PC-9 (cell line): ENCODE measurements at places on chromosomes 1 and 21. TPM values are rescaled to one million over a fixed set of nuclear protein-coding genes. Genes with fewer than 3 reads are reported as not detected.
A peak's percentile ranks its signal among the peaks of the same experiment; 100 is the strongest.

DNA sequence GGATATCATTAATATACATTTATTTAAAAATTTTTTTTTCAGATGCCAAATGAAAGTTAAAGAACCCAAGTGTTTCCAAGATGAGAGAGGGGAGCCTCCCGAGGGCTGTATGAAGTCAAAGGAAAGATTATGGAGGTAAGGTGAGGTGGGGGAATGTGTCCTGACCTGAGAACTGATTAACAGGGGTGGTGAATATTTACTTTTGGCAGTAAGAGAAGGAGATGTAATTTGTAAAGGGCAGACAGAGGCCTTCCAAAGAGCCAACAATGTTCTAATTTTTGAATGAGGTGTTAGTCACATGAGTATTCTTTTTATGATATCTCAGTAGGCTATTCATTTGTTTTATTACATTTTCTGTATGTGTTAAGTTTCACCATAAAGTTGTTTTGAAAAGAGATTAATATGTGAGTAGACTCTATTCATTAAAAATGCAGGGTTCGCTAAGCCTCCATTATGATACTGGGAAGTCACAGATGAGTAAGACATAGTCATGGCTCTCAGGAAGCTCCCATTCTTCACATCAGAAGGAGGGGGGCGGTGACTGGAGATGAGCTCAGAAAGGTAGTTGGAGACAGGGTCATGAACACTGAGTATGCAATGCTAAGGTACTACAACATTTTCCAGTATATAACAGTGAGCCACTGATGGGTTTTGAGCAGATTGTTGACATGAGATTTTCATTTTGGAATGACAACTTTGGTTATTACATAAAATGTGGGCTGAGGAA, 62.4 kb upstream of the TNFSF18 start:
- no peak overlapping the region for H3K27ac ChIP-seq
- no peaks in the 10 kb centered on the region for H3K36me3 ChIP-seq
- DNase-seq: no peak
- H3K4me1 ChIP-seq: peaks cover 5% of the 10 kb centered on the region; the same call in 1 of the 2 replicates
- no peaks in the 10 kb centered on the region for H3K27me3 ChIP-seq

GRCh38 chr1:172356620-172357019, 63.9 kb upstream of the C1orf105 start:
- no peaks in the 10 kb centered on the region for H3K27me3 ChIP-seq
- no peak overlapping the region for H3K4me3 ChIP-seq
- peaks cover 73% of the 10 kb centered on the region for H3K4me1 ChIP-seq
- DNase-seq: no peak

DNA sequence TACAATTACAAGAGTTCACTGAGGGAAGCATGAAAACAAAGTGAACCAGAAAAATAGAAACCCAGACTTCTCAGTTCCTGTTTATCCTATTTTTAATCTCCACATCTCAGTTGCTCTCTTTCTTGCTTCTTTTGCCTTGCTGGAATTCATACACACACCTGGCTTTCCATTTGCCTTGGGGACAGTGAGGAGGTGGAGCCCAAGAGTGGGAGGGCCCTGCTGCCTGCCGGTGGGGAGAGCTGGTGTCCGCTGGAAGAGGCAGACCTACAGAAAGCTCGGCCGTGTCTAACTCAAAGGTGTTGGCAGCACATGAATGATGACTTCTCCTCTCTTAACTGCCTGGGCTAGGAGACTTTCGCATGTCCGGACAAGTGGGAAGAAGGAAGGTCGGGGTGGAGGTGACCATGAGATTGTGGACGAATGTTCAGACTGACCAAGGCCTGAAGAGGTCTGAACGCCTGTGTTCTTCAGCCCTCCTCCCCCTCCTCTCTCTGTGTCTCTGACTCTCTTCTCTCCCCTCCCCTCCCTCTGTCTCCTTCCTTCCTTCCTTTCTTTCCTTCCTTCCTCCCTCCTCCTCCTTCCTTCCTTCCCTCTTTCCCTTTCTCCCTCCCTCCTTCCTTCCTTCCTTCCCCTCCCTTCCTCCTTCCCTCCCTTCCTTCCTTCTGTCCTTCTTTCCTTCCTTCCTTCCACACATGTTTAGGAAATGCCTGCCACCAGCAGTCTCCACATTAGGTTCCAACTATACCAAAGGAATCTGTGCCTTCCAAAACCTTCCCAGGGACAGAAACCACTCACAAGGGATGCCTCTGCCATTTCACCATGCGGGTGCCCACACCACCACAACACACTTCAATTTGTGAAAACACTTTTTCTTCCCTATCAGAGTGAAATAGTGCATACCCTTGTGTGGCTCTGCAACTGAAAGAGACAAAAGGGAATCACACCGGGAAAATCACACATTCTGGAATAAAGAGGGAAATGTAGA, 157.3 kb upstream of the RUNX1 start:
- DNase-seq: peak; percentile 38
- no peak overlapping the region for H3K4me3 ChIP-seq
- H3K27me3 ChIP-seq: no peaks in the 10 kb centered on the region
- H3K4me1 ChIP-seq: peaks cover 6% of the 10 kb centered on the region; the same call in 1 of the 2 replicates

- H3K27me3 ChIP-seq: no peaks in the 10 kb centered on the region
- H3K4me1 ChIP-seq: peaks cover 5% of the 10 kb centered on the region
- H3K36me3 ChIP-seq: no peaks in the 10 kb centered on the region
- no peak overlapping the region for H3K27ac ChIP-seq
- DNase-seq: no peak
- no peak overlapping the region for H3K4me3 ChIP-seq
Measured at GRCh38 chr1:119653839-119654170, 5.7 kb upstream of the ZNF697 start.

- no peak overlapping the region for H3K4me3 ChIP-seq
- H3K27me3 ChIP-seq: no peaks in the 10 kb centered on the region
- peaks cover 21% of the 10 kb centered on the region for H3K4me1 ChIP-seq
- DNase-seq: no peak
Measured at GRCh38 chr1:55326496-55327243, 111.5 kb upstream of the USP24 start.

GRCh38 chr1:162080472-162081015, 11.1 kb downstream of the NOS1AP start:
- DNase-seq: no peak
- H3K4me1 ChIP-seq: peaks cover 57% of the 10 kb centered on the region
- H3K27me3 ChIP-seq: no peaks in the 10 kb centered on the region
- H3K27ac ChIP-seq: peak overlapping the region; percentile 64
- no peak overlapping the region for H3K4me3 ChIP-seq
- peaks cover 35% of the 10 kb centered on the region for H3K36me3 ChIP-seq

DNA sequence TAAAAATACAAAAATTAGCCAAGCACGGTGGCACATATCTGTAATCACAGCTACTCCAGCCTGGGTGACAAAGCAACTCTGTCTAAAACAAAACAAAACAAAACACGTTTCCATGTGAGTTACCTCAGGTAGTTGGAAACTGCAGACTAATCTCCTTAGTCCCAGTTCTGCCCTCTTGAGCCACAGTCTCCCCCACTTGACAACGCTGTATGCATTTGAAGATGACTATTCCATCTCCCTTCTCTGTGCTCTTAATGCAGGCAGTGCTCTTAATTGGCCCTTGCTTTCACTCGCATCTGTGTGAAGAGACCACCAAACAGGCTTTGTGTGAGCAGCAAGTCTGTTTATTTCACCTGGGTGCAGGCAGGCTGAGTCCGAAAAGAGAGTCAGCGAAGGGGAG, 19.6 kb upstream of the DHCR24 start:
- H3K4me1 ChIP-seq: peaks cover 20% of the 10 kb centered on the region
- H3K27ac ChIP-seq: no peak overlapping the region
- no peak for DNase-seq
- no peak overlapping the region for H3K4me3 ChIP-seq

DNA sequence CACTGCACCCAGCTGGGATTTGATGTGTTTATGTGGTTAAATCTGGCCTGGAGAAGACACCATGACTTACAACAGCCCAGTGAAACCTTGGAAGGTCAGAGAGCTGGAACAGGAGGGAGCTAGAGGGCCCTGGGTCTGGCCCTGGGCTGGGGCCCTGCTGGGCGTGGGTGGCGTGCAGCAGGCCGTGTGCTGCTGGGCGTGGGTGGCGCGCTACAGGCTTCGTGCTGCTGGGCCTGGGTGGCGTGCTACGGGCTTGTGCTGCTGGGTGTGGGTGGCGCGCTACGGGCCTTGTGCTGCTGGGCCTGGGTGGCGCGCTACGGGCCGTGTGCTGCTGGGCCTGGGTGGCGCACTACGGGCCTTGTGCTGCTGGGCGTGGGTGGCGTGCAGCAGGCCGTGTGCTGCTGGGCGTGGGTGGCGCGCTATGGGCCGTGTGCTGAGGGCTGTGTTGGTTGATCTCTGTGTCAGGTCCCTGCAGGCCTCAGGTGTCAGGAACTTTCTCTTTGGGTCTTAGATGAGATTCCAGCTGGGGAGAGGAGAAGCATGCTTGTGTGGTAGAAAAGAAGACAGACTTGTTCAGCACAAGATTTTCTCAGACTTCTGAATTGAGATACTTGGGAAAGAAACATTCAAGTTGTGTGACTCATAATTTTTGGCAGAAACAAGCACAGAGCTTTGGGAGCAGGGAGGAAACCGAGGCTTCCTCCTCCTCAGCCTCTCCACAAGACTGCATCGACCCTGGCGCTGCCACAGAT, 66.0 kb downstream of the COL18A1 start:
- no peaks in the 10 kb centered on the region for H3K27me3 ChIP-seq
- H3K36me3 ChIP-seq: no peaks in the 10 kb centered on the region
- peaks cover 16% of the 10 kb centered on the region for H3K4me1 ChIP-seq
- H3K27ac ChIP-seq: peak overlapping the region; percentile 67
- peak overlapping the region; percentile 38; the same call in 1 of the 2 replicates for H3K4me3 ChIP-seq

DNA sequence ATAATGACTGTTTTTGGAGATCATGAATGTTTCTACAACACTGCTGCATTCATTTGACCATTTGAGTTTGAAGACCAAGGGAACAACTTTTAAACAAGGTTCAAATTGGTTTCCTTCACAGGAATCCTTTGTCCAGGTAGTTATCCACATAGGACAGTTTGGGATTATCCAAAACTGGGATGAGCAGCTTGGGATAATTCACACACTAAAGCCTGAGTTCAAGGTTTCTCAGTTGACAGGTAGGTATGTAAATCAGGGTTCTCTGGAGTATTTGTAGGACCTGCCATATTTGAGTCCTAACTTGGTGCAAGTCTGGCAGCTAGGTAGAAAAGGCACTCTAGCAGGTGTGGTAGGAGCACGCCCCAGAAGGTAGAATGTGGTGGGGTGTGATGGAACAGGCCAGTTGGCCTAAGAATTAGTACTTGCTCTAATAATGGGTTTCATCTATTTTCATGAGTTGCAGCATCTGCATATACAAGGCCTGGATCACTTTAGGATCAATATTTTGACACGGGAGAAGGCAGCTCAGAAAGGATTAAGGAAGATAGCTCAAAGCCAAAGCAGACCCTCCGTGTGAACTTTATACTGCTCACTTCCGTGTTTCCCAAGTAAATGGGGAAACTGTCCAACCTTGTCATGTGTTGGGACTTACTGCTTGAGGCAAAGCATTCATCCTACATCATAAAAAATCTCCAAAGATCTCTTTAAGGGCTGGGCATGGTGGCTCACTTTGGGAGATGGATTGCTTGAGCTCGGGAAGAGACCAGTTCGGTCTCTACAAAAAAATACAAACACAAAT, 14.1 kb upstream of the RAB42 start:
- peaks cover 28% of the 10 kb centered on the region for H3K36me3 ChIP-seq
- no peak overlapping the region for H3K4me3 ChIP-seq
- H3K4me1 ChIP-seq: peaks cover 9% of the 10 kb centered on the region

DNA sequence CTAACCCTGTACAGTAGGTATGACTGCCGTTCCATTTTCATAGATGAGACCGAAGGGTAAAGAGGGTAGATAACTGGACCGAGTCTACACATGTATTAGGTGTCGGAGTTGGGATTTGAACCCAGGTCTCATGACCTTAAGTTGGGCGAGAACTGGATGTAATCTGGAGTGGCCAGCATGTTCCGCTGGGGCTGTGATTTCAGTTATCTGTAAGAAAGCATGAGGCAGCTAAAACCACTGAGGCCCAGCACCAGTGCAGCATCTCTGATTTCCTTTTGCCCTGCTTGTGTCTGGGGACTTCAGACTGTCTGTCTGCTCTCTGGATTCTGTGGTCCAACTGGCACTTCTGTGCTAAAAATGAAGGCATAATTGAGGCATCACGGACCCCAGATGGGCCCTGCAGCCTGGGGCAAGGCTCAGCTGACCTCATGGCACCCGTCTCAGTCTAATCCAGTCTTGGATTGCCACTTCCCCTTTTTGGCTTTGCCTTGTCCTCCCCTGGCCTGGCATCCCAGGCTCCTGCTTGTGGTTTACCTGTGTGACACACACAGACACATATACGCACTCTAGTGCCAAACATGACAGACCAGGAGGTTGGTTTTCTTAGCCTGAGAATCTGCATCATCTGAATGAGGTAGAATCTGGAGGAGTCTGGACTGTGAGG, 180.2 kb downstream of the KIF26B start:
- DNase-seq: no peak
- no peak overlapping the region for H3K27ac ChIP-seq
- no peak overlapping the region for H3K4me3 ChIP-seq
- peaks cover 54% of the 10 kb centered on the region for H3K27me3 ChIP-seq
- no peaks in the 10 kb centered on the region for H3K36me3 ChIP-seq

- no peak overlapping the region for H3K4me3 ChIP-seq
- no peaks in the 10 kb centered on the region for H3K36me3 ChIP-seq
- no peaks in the 10 kb centered on the region for H3K27me3 ChIP-seq
- H3K4me1 ChIP-seq: no peaks in the 10 kb centered on the region
- no peak overlapping the region for H3K27ac ChIP-seq
Measured at GRCh38 chr1:169236143-169236542, 129.7 kb downstream of the ATP1B1 start.

DNA sequence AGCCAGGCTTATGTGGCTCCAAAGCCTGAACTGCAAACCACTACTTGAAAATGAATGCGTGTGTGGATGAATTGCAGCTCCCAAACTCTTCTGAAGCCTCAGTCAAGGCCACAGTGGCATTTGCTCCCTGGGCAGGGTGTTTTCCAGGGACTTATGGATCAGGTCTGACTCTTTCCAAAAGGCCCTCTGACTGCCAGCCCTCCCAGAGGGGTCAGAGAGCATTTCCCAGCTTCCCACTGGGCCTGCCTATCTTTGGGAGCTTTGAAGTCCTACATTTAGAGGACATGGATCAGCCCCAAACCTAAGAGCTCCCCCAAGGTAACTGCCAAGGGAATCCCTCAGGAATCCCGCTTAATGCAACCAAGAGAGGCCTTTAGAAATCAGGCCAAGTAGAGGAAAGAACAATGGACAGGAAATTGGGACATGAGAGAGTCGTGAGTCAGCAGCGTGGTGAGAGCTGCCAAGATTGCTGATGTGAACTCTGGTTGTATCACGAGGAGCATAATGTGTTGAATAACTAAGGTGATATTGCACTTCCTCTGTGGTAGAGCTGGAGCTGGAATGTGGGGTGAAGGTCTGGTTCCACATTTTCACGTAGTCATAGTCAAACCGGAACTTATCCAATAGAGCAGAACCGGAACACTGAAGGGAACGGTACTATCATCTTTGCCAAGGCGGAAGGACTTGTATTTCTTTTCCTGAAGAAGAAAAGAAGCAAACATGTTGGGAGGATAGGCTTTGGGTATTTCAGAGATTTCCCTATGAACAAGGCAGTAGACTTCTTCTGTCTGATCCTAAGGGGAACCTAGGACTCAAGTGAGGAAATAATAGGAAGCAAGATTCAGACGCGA, 99.4 kb upstream of the JUN start:
- H3K4me1 ChIP-seq: peaks cover 68% of the 10 kb centered on the region
- no peaks in the 10 kb centered on the region for H3K27me3 ChIP-seq
- DNase-seq: peak; percentile 98
- peak overlapping the region; percentile 16; the same call in 1 of the 2 replicates for H3K4me3 ChIP-seq
- H3K27ac ChIP-seq: peak overlapping the region; percentile 99
- no peaks in the 10 kb centered on the region for H3K36me3 ChIP-seq

GRCh38 chr1:47918257-47918867, 78.8 kb downstream of the TRABD2B start:
- H3K4me1 ChIP-seq: peaks cover 4% of the 10 kb centered on the region; the same call in 1 of the 2 replicates
- H3K27ac ChIP-seq: no peak overlapping the region
- H3K36me3 ChIP-seq: no peaks in the 10 kb centered on the region
- H3K4me3 ChIP-seq: no peak overlapping the region
- no peaks in the 10 kb centered on the region for H3K27me3 ChIP-seq

Gene RNU1-2
- total RNA-seq: 1,333 and 3,235 TPM in 2 replicates

Gene ANXA9
- total RNA-seq: 10.6 and 12.9 TPM in 2 replicates

Gene ADCY10
- 0.28 and 0.46 TPM in 2 replicates for total RNA-seq

Gene TMEM35B
- total RNA-seq: 39.8 and 41.7 TPM in 2 replicates

Gene GJA8
- total RNA-seq: not detected in 2 replicates
